ELF-1 (cell line): ENCODE measurements at places on chromosomes 1 and 21.
A peak's percentile ranks its signal among the peaks of the same experiment; 100 is the strongest.

DNA sequence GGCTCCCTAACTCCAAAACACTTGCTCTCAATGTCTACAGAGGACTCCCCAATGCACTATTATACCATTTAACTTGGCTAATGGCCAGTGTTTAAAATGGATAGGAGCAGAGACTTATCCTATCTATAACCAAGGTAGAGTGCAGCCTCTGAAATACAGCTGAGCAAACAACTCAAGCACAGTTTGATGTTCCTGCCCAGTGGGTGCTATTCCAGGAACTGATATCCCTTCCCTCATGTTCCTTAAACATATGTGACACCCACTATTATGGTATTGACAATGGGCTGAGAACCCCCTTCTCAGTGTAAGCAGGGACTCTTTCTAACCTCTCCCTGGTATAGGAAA lies 51.7 kb downstream of the SH3GLB1 start:
- no peak for DNase-seq

GRCh38 chr21:36976882-36977651 lies 10.6 kb upstream of the HLCS start:
- peak; percentile 73 for DNase-seq

DNA sequence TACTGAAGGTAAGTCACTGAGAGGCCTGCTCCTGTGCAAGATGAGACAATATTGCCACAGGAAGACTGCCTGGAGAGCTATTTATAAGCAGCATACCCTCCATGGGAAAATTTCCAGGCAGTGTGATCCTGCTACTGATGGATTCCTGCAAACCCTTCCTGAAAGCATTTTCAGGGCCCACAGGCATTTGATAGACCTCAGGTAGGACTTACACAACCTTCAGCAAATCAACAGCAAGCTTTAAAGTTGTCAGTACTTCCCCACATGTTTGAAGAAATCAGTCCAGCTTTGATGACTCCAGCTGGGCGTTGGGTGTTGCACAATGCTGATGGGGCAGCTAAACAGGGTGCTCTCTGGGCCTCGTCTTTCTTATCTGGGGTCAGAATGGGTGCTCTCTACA lies 108.8 kb downstream of the PLXNA2 start:
- DNase-seq = no peak

GRCh38 chr1:89575207-89575606 lies 50.6 kb downstream of the LRRC8B start:
- DNase-seq = no peak

DNA sequence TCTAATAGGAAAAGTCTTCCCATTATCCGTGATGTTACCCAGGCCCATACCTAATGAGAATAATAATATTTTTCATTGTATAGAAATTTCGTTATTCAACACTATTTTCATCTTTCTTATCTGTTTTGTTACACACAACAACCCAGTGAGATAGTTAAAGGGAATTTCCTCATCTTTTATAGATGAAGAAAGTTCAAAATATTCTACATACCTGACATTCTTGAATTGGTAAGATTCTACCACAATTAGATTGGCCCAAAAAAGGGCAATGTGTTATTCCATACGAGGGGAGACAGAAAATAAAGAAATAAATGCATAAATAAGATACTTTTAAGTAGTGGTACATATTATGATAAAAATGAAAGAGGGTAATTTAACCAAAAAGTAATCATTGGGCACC lies 405.5 kb upstream of the ADAMTS5 start:
- no peak for DNase-seq

- DNase-seq = peak; percentile 98
Observed at GRCh38 chr1:26695356-26696118, at the start of gene ARID1A. ARID1A (plus strand) TSS chr1:26696015; CDS start chr1:26696404, 389 bp downstream.
